ENCODE measurements at places on chromosomes 5 and 9.

DNA sequence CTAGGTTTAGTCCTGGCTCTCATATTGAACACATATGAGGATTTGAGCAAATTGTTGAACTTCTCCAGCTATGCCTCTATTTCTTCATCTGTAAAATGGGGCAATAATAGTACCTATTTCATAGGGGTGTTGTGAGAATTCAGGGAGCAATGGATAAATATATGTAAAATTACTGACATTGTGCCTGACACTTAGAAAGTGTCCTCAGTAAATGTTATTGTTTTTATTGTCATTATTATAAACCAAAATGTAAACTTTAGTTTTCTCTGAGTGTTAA is 101.7 kb downstream of the ANGPTL2 start:
- DNase-seq = no peak

DNA sequence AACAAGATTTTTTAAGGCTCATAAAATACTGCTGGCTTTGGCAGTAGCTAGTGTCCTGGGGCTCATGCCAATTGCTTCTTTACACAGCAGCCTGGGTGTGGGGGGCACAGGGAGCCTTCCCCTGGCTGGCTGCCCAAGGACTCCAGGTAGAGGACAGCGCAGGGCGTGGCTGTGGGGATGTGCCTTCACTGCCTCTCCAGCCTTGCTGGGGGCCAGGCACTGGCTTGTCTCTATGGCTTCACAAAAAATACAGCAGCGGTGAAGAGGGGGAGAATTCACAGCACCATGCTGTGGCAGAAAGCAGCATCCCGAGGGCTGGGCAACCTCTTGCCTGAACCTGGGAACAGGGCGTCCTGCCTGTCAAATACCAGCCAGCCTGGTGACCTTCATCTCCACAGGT is 57.4 kb downstream of the DAP start:
- no peak for DNase-seq

DNA sequence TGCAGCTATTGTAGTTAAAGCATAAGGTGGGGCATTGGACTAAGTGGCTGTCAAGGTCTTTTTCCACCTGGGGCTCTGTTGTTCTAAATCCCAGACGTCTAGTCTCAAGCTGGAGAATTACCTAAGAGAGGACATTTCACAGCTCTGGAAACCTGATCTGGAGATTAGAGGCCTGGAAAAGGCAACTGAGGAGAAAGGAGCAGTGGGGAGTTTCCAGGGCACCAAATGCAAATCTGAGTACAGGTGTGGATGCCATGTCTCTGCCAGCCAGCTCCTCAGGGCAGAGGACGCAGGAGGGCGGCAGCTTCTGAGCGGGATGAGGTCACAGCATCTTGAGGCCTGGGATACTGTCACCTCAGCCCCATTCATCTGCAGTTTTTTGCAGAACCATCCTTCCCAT is 65.2 kb downstream of the PPARGC1B start:
- DNase-seq = no peak

DNA sequence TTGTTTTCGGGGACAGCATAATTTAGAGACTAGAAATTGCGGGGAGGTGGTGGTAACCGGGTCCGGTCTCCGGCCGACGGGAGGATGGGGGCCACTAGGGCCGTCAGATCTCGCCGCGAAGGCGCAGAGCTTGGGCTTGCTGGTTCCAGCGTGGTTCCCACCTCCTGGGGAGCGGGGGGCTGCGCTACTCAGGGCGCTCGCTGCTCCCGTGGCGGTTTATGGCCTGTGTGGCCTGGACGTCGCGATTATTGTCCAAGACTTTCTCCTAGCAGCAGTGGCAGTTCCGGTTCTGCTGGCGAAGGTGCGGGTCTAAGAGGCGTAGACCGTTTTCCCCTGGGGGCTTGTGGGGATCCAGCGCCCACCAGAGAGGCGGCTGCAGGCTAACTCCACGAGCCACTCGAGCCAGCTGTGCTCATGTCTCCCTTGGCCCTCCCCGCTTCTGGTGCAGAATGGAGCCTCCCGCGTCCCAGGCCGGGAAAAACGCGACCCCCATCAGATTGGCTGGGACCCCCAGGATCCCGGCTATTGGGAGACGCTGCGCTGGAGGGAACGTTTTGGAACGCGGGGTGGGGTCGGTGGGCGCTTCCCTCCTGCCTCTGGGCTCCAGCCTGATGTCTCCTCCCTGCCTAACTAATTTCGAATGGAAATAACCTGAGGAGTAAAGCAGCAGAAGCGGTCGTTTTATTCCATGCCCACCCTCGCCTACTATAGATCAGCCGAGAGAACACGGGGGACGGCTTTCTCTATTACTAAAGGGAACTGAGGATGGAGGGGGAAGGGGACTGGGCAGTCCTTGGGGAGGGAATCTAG is 87.1 kb downstream of the ENTREP1 start:
- no peak for DNase-seq

- no peak for DNase-seq
These were observed 2.2 kb downstream of the PAX5 start for GRCh38 chr9:37031902-37032301.

DNA sequence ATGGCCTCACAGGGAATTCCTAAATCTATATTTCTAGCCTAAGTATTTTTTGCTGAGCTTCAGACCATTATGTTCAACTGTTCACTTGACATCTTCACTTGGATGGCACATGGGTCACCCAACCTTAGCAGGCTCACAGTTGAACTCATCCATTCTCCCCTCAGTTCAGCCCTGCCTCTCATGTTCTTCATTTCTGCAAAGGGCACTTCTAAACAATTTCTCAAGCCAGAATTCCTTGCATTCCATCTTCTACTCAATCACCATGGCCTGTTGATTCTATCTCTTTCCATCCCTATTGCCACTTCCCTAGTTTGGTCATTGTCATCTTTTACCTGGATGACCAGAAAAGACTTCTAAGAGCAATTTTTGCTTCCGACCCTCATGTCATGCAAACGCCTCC is 7.3 kb upstream of the RGS3 start:
- DNase-seq = no peak

- DNase-seq = no peak
These were observed 50.4 kb upstream of the FAM170A start for GRCh38 chr5:119578937-119579336.

- DNase-seq = no peak
These were observed 24.1 kb downstream of the DPYSL3 start for GRCh38 chr5:147485814-147486213.

GRCh38 chr5:38453506-38453905 is 102.9 kb downstream of the LIFR start:
- peak; percentile 78 for DNase-seq

Measured in immature natural killer cell (primary cell).